Dorsolateral prefrontal cortex (tissue), 122 donors: ENCODE measurements at places on chromosomes 5 and 9. TPM values are rescaled to one million over a fixed set of nuclear protein-coding genes. Genes with fewer than 3 reads are reported as not detected.

FOXD4 gene
- total RNA-seq = 1.2 TPM

NTRK2 gene
- 373 TPM for total RNA-seq

SHB gene
- total RNA-seq = 6.0 TPM

PCDHA9 gene
- 3.7 TPM for total RNA-seq

GABRA6 gene
- total RNA-seq = 0.79 TPM

FGF18 gene
- total RNA-seq = 1.6 TPM

ZNF483 gene
- total RNA-seq = 233 TPM

SGCD gene
- 11.7 TPM for total RNA-seq

PTCD2 gene
- total RNA-seq = 16.4 TPM

OGN gene
- total RNA-seq = 1.5 TPM

IFNA2 gene
- total RNA-seq = 2.0 TPM

PCDH12 gene
- total RNA-seq = 0.63 TPM

F12 gene
- total RNA-seq = 10.9 TPM

FRMD3 gene
- 9.4 TPM for total RNA-seq

ADGRD2 gene
- not detected for total RNA-seq

ACO1 gene
- total RNA-seq = 20.4 TPM

MAP1B gene
- 1,143 TPM for total RNA-seq

SPDL1 gene
- total RNA-seq = 11.4 TPM

MLANA gene
- total RNA-seq = not detected

GRXCR2 gene
- not detected for total RNA-seq

CDC23 gene
- total RNA-seq = 23.4 TPM

CD274 gene
- total RNA-seq = 3.8 TPM

PCDHAC2 gene
- total RNA-seq = 19.1 TPM

CARD9 gene
- total RNA-seq = 4.8 TPM

PCDHGB7 gene
- 15.6 TPM for total RNA-seq

LURAP1L gene
- 16.3 TPM for total RNA-seq

CDKN2B-AS1 gene
- total RNA-seq = 1.6 TPM

CACNA1B gene
- total RNA-seq = 62.6 TPM

SH3RF2 gene
- total RNA-seq = 4.0 TPM

CD72 gene
- 5.0 TPM for total RNA-seq

PCDHA2 gene
- total RNA-seq = 2.5 TPM

NR6A1 gene
- total RNA-seq = 7.2 TPM

ARID3C gene
- total RNA-seq = 1.0 TPM

BSPRY gene
- 2.0 TPM for total RNA-seq

PCDHA10 gene
- total RNA-seq = 9.9 TPM

PCDHGB2 gene
- total RNA-seq = 10.3 TPM

HAVCR2 gene
- total RNA-seq = 9.3 TPM

ESM1 gene
- total RNA-seq = not detected

KLHL3 gene
- 58.2 TPM for total RNA-seq

ROPN1L gene
- 4.9 TPM for total RNA-seq

GDNF gene
- total RNA-seq = 1.8 TPM

LCP2 gene
- 18.1 TPM for total RNA-seq

IFNB1 gene
- not detected for total RNA-seq

OTULINL gene
- 10.0 TPM for total RNA-seq

ADGRV1 gene
- 138 TPM for total RNA-seq

LCN1 gene
- total RNA-seq = not detected

LRRC26 gene
- total RNA-seq = not detected

SLC6A3 gene
- not detected for total RNA-seq

CCDC171 gene
- total RNA-seq = 12.9 TPM

LCN9 gene
- total RNA-seq = not detected
